ENCODE measurements at places on chromosomes 6 and 20.

DNA sequence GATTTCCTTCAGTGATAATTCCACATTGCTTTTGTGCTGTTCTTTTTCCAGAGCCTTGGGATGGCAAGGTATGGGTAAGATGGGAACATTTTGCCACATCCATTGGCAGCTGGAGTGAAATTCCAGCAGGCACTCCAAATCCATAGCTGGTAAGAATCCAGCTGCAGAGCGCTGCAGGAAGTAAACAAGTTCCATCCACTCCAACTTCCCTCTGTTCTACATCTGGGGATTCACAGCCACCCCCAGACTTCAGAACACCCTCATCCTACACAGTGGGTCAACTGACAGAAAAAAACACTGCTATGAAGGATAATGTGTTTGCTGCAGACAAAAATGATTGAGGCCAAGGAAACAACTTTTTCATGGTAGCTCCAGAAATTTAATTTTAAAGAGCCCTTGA lies 747.8 kb downstream of the MAFB start:
- DNase-seq = no peak

DNA sequence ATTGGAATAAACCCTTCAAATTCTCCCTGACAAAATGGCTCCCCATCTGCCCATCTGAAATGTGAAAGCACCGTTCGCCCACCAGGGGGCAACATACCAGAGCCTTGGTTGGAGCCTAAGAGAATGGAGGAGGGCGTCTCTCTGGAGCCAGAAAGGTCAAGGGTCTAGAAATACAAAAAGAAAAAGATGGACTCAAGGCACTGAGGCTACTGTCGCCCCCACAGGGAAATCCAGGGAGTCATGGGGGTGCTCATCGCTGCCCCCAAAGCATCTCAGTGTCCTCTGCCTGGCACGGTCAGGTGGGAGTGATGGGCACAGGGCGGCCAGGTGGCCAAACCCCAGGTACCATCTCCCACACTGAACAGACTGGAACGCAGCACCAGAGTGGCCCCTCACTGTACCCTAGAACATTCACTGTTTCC lies 136.3 kb downstream of the ZMYND8 start:
- DNase-seq = peak; percentile 23

DNA sequence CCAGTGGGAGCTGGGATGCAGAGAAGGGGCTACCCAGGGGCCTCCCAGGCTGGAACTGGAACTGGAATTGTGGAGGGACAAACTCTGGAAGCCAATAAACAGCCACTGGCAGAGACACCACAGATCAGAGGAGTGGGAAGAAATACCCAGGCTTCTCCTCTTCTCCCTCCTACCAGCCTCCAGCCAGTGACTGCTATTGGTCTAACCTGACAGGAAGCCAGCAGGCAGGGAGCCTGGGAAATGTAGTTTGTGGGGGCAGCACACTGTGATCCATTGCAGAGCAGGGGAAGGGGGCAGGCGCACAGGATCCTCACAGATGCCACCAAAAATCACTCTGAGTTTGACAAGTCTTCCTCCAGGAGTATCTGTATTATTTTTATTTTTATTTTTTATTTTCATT lies 12.1 kb upstream of the MLN start:
- DNase-seq = no peak

DNA sequence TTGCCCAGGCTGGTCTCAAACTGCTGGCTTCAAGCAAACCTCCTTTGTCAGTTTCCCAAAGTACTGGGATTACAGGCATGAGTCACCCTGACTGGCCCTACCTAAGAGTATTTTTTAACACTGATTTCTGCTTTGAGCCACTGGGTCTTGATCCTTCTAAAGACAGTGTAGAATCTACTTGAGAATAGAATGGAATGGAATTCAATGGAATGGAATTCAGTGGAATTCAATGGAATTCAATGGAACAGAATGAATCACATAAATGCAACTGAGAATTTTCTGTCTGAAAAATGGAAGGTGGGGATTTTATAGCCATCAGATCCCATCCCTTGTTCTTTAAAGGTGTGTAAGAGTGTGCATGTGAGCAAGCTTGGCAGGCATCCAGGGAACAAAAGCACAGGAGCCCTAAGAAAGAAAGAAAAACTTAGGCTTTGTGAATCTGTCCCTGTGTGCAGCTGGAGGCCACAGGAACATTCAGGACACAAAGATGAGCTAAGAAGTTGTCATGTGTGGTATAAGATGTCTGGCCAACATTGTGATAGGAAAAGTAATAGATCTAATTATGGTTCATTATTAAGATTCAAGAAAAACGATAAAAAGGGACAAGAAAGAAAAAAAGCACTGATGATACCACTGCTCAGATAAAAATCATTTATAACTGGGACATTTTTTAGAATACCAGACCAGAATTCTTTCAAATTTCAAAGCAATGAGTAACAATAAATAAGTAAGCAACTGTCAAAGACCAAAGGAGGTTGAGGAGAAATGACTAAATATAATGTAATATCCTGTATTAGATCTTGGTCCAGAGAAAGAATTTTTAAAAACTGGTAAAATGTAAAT lies 681.0 kb upstream of the GJE1 start:
- no peak for DNase-seq

GRCh38 chr6:72579865-72580264 lies 42.0 kb upstream of the KCNQ5 start:
- no peak for DNase-seq

- no peak for DNase-seq
Measured at GRCh38 chr20:33668466-33669155, 1.9 kb downstream of the ACTL10 start.

GRCh38 chr6:41071923-41072835 lies at the start of gene OARD1:
Gene OARD1 (minus strand): TSS chr6:41072356. CDS start chr6:41071634, 722 bp downstream.
- DNase-seq = peak; percentile 99

DNA sequence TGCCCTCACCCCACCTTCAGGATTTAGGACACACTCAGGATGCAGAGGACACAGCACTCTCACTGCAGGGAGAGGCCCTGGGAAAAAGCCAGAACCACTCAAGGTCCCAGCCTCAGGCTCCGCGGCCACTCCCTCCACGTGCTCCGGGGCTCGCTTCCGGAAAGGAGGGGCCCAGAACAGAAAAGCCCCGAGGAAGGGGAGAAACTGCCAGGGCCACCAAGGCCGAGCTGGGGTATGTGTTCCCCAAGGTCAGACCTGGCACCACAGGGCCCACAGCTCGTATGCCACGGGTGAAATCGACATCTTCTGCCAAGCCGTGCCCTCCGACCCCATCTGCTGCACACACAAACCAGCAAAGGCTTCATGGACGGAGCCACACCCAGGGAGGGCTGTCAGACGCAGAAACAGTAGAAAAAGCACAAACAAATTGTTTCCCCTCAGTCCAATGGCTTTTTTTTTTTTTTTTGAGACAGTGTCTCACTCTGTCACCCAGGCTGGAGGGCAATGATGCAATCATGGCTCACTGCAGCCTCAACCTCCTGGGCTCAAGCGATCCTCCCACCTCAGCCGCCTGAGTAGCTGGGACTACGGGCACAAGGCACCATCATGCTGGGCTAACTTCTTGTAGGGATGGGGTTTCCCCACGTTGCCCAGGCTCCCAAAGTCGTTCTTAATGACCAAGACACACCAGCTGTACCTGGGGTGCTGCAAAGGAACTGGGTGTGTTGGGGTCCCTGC lies 33.4 kb downstream of the SLC2A4RG start:
- no peak for DNase-seq

DNA sequence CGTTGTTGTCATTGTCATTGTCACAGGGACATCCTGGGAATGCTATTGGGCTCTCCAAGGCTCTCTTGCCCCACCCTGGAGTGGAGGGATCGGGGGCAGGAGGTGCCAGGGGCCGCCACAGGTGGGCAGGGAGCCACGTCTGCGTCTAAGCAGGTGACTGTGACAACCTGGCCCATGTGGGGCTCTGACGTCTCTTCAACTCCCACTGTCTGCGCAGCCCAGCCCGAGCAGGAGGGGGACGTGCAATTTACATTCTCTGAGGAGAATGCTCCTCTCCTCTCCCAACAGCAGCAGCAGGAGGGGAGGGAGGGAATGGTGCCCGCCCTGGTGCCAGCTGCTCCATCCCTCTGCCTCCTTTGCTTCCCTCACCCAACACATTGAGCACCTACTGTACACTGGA lies 50.1 kb downstream of the GRM4 start:
- no peak for DNase-seq

DNA sequence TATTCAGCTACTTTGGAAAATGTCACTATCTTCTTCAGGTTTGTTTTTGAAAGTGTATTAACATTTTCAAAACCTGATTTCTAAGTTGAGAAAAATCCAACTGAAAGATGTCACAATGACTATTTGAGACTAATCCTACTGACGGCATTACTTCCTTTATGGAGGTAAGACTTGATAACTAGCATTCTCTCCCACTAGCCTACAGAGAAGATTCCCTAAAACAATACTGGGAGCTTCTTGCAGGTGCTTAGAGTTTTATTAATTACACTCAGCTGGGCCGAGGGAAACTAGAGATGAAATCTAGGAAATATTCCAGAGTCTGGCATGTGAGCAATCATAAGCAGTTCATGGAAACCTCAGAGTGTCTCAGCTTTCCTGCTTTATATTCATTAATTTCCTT lies 114.0 kb downstream of the LCA5 start:
- DNase-seq = no peak

DNA sequence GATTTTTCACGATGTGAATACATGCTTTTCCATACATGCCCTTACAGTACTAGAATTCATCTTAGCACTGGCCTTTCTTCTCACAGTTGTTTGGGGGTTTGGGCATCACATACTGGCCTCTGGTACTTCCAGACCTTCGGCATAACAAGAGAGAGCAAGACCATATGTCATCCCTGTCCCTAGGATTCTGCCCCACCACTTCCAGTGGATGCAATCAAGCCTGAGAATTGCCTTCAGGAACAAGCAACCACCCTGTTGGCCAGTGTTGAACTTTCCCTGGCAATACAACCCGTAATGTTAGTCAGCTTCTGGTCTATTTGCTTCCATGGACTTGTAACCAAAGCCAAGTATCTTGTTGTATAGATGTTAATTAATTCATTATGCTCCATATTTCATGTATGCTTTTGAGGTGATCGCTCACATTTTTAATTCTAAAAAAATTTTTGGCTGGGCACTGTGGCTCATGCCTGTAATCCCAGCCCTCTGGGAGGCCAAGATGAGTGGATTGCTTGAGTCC lies 15.4 kb upstream of the SLPI start:
- DNase-seq = no peak

DNA sequence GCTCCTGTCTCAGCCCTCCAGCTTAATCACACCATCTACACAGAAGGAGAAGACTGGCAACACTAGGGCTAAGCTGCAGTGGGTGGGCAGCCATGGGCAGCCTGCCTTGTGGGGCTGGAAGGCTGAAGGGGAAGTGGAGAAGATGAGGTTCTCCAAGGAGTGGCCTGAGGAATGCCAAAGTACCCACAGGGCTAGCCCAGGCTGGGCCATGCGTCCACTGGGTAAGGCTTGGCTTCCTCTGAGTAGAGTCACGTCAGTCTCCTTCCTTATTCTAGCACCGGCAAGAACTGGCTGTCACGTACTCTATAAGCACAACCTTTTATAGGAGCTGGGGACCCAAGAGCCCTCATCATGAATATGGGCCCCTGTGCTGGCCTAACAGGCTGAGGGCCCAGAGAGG lies 110.6 kb upstream of the SIRPA start:
- no peak for DNase-seq

DNA sequence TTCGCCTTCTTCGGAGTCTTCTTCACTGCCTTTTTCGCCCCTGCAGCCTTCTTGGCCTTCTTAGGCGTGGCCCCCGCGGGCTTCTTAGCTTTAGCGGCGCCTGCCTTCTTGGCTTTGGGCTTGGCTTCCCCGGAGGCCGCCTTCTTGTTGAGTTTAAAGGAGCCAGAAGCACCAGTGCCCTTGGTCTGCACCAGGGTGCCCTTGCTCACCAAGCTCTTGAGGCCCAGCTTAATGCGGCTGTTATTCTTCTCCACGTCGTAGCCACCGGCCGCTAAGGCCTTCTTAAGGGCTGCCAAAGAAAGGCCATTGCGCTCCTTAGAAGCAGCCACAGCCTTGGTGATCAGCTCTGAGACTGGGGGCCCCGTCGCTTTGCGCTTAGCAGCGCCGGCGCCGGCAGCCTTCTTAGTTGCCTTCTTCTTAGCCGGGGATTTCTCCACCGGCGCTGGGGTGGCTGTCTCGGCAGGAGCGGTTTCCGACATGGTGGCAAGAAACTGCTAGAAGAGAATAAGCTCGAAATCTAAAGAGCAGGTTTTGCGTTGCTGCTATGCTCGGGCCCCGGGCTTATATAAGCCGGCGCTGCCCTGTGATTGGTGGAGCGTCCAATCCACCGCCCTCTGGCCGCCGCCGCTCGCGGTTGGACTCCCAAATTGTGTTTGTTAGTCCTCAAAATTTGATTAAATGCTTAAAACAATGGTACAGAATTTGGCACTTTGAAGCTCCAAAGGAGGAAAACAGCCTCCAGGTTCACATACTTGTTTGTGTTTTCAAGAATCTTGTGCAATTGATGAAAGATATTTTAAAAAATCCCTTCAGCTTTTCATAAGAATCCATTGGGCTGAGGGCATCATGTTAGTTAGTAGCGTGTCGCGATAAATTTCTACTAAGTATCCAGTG lies 44.9 kb downstream of the OR2B2 start:
- peak; percentile 51 for DNase-seq

- DNase-seq = no peak
Measured at GRCh38 chr6:128347123-128347522, 173.3 kb downstream of the PTPRK start.

DNA sequence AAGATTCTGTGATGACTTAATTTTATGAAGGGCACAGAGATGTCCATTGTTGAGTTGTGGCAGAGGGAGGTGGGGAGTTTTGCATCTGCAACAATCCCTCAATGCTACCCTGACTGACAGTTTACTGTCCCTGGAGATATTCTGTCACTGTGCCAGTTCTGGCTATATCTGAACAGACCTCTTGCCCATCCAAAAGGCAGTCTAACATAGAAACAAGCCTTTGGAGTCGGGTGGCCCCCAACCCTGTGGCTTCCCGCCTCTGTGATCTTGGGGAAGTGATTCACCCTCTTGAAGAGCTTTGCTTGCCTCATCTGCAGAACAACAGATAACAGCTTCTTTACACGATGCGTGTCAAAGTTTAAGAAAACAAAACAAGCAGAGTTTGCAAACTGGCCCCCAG lies 3.8 kb upstream of the E2F1 start:
- DNase-seq = no peak

GRCh38 chr6:3176562-3177355 lies 19.4 kb upstream of the TUBB2A start:
- DNase-seq = peak; percentile 27

- DNase-seq = no peak
Measured at GRCh38 chr6:143742070-143742954, 64.5 kb downstream of the PHACTR2 start.

- DNase-seq = no peak
Measured at GRCh38 chr6:30020626-30021025, 40.4 kb upstream of the POLR1H start.

GRCh38 chr6:156437121-156437879 lies 339.9 kb upstream of the ARID1B start:
- DNase-seq = no peak

Measured in stimulated activated CD4-positive, alpha-beta T cell treated with anti-CD3 and anti-CD28 coated beads, Interleukin-4, amount 100 ng/mL, for 4 hours (primary cell).